LNCaP clone FGC (cell line): ENCODE measurements at places on chromosomes 7 and 10.
A peak's percentile ranks its signal among the peaks of the same experiment; 100 is the strongest.

DNA sequence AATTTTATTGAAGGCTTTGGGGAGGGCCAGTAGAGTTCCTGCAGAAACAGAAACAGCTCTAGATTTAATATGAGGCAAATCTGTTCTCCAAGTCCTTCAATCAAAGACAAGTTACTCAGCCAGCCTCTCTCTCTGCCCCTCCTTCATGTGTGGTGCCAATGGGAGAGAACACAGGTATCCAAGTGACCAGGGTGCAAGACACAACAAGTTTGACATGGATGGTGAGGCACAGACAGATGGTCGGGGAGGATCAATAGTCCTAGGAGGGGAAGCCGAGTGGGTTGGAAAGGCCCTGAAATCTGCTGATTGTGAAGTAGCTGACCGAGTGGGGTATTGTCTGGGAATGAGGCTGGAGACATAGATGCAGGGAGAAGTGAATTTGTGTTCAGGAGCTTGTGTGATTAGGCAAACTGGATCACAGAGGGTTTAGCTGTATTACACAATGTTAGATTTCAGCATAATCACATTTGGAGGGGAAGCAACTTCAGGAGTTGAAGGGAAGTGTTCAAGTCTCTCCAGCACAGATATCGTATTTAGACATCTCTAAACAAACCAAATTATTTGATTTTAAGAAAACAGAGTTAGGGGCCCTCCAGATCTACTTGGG is 1.5 kb downstream of the GIMAP1 start:
- DNase-seq = no peak

- DNase-seq = no peak
Observed at GRCh38 chr10:102455893-102456471, 4.6 kb upstream of the C10orf95 start.

DNA sequence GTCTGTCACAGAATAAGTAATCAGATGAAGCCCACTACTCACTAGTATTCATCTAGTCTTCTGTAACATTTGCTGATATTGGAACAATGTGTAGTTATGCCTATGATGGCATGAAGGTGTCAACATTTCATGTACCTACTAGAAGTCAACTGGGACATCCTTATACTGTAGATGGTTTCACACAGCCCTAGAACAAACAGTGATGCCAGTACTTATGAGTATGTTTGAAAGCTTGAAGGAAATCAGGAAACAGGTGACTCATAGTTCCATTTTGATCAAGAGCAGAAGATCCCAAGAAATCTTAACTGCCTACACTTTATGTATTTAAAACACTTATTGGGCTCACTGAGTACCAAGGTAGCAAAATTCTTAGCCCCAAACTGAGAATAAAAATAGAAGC is 1519.6 kb downstream of the REEP3 start:
- DNase-seq = no peak

DNA sequence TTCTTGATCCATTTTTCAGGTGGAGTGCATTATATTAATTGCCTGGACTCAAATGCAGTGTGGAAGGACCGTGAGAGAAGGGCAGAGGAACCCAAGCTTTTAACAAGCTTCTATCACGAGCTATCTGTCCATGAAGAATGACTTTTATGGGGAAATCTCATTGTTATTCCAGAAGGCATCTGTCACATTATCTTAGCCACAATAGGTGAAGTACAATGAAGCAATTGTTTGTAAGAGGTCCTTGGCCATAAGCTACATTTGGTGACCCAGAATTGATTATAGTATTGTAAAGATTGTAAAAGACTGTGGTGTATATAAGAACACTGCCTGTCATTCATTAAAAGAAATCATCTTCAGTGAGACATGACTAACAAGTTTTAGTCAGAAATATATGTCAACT is 58.6 kb upstream of the RELN start:
- DNase-seq = no peak

DNA sequence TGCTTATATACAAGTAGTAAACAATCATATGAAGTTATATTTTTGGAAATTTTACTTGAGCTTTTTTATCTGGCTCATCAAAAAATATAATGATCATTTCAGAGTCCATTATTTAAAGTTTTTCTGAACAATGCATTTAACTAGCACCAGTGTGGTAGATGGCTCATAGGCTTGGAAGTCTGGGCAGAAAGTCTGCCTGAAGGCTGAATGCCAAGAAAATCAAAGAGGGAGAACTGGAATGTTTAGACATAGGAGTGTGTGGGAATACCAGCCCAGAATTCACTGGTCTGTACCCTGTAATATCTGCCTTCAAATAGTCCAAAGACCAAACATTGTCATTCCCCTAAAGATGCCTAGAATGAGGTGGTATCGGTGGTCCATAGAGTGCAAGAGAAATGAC is 40.3 kb upstream of the ANK3 start:
- peak; percentile 57 for DNase-seq

DNA sequence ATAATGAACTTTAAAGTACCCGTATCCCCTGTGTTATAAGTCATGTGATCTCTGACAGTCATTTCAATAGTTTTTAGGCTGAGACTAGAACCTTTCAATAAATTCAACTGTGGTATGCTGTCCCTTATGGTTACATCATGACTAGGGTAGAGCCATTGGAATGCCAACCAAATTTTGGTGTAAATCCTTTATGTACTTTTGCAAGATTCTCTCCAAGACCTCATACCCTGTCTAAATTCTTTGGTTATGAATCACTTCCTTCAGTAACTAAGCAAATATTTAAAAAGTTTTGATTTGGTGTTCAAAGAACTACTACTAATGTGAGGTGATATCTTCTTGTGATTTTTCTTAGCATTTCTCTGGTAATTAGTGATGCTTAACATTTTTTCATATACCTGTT is 20.8 kb upstream of the OR6B1 start:
- no peak for DNase-seq

DNA sequence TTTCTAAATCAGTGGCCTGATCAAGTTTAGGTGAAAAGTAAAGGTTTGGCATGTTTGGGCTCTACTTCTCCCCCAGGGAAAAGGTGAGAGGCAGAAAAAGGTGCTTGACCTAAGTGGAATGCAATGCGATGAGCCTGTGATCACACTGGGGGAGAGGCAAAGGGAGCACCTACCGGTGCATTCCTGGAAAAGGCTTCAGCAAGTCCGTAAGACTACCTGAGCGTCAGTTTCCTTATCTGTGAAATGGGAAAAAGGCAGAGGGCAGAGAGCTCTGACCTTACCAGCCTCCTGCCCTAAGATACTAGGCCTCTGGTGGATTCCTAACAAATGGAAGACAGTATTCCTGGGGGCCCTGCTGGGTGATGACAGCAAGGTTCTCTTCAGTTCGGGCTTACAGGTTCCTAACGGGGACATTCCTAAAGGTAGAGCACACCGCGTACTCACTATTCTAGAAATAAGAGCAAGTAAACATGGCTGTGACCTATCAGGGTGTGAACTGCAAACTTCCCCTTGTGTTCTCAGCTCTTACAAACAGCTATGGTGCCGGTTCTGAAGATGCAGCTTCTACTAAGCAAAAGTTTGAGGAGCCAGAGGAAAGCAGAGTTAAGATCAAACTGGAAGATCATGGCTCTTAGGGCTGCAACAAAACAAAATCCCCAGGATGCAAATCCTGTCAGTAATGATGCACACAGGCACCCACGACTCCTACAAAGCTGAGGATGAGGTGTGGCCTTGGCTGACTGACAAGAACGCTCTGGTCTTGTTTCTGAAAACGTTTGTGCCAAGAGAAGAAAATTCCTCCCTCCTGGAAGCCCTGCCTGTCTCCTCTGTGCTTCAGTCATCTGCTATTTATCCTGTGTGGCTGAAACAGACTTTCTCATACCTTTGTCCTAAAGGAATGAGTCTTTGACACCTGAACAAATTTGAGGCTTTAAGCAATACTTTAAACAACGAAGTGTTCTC is 13.3 kb upstream of the ACSL5 start:
- DNase-seq = peak; percentile 85

DNA sequence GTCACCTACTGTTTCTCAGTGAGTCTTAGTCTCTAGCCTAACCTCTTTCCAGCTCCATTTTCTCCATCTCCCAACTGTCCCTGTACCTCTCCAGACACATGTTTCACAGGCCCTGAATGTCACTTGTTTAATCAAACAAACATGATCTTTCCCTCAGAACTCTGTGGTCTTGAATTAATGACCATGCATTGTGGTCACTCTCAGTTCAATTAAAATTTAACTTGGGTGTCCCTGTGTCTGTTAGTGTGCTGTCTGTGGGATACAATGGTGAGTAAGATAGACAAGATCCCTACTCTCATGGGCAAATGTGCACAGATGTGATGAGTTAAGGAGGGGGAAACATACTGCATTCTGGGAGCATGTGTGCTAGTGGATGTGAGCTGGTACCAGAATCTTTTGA is 65.0 kb downstream of the RBM33 start:
- no peak for DNase-seq

- no peak for DNase-seq
Observed at GRCh38 chr10:73744664-73744975, 448 bp downstream of the SEC24C start.

- no peak for DNase-seq
Observed at GRCh38 chr10:115001506-115002381, 63.7 kb downstream of the TRUB1 start.

- no peak for DNase-seq
Observed at GRCh38 chr10:70477661-70478162, 855 bp upstream of the PALD1 start.

GRCh38 chr7:20206104-20206896 is 10.9 kb downstream of the MACC1 start:
- no peak for DNase-seq

- DNase-seq = peak; percentile 45
Observed at GRCh38 chr10:63115732-63116383, 17.3 kb upstream of the NRBF2 start.

GRCh38 chr7:20438248-20438647 is 107.5 kb downstream of the ITGB8 start:
- no peak for DNase-seq

- no peak for DNase-seq
Observed at GRCh38 chr7:148264933-148265557, 325.5 kb upstream of the C7orf33 start.

- DNase-seq = no peak
Observed at GRCh38 chr7:155842496-155843265, 30.4 kb upstream of the SHH start.
